ENCODE measurements at places on chromosomes 2 and 18.

DNA sequence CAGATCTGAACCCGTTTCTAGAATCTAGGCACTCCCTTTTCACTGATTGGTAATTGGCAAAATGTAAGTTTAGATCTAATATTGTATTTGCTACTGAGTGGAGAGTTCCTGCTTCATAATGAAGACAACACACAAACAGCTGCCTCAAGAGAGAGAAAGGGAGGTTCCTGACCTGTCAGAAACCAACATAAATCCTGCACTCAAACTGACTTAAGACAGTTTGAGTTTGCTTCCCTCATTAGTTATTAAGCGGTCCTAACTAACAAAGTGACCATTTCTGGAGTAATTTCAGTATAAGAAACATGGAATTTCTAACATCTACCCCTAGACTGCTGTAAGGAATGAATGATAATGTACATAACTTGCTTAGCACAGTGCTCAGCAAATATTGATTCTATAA, 191.2 kb downstream of the METTL4 start:
- no peak for DNase-seq

DNA sequence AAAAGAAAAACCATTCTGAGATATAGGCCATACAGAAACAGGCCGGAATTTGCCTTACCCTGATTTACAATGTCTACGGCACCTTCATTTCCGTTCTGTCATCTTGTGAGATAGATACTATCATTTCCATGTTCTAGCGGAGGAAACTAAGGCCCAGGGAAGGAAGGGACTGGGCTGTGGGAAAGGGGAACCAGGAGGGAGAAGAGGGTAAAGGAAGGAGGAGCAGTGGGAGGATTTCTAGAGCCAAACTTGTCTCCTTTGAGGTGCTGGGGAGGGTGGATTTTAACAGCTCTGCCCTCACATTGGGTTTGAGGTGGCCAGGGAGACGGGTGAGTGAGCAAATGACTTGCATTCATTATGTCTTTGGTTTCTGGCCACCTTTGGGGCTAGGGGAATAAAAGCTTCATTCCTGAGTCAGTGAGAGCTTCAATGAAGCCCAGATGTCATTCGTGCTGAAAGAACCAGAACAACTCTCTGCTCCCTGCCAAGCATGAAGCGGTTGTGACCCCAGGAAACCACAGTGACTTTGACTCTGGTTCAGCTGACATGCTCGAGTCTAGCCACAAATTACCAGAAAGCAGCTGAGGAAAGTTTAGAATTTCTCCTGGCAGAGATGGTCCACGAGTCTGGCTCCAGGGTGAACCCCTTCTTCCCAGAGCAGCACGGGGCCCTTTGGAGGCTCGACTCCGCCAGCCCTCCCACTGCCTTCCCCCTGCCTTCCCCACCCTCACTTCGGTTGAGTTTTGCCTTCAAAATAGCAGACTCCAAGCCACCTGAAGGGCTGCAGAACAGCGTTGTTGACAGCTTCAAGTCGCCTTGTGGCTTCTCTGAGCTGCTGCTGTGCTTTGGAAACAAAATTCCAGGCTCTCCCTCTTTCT, 3.8 kb downstream of the ACTG2 start:
- DNase-seq: no peak

- DNase-seq: no peak
These were observed 46.4 kb downstream of the STK25 start for GRCh38 chr2:241461693-241462677.

GRCh38 chr2:62831729-62832128, 126.2 kb downstream of the EHBP1 start:
- DNase-seq: no peak
